NT2/D1 (cell line): ENCODE measurements at places on chromosomes 5 and 9.

GRCh38 chr9:111349766-111350165 lies 19.7 kb upstream of the OR2K2 start:
- DNase-seq: no peak

- DNase-seq: no peak
These were observed at the start of gene PCDHGB2 for GRCh38 chr5:141359790-141360426. Gene PCDHGB2 (plus strand): TSS chr5:141359994. CDS start chr5:141360136, 142 bp downstream.

GRCh38 chr5:52015760-52016159 lies 632.5 kb downstream of the ISL1 start:
- no peak for DNase-seq

DNA sequence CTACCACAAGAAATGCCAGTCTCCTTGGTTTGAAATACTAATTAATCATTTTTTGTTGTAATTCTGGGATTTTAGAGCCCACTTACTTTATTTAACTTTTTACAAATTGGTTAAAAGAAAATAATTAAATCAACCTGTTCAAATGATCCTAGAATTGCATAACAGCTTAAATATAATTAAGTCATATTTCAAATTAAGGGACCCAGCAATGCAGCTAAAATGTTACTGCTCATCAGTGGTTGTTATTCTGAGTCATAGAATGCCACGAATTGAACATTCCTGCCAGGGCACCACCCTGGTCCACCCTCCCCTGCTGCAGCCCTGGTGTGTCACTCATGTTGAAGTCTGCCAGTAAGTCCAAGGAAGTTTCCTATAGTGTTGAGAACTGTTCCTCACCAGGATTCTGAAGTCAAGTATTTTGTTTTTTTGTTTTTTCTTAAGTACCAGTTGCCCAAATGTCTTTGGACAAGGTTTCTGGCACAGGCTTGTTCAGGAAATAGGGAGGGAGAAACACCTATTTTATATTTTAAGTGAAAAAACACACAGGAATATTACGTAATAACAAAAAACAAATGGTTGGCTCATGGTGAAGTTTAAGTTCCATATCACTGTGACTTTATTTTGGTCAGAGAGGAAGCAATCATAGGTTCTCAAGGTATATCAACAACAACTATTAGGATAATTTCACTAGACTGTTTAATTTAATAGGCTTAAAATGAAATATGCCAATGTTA lies 4.3 kb upstream of the ITGA1 start:
- DNase-seq: no peak

GRCh38 chr9:93660352-93661046 lies 84.1 kb downstream of the PHF2 start:
- DNase-seq: no peak

DNA sequence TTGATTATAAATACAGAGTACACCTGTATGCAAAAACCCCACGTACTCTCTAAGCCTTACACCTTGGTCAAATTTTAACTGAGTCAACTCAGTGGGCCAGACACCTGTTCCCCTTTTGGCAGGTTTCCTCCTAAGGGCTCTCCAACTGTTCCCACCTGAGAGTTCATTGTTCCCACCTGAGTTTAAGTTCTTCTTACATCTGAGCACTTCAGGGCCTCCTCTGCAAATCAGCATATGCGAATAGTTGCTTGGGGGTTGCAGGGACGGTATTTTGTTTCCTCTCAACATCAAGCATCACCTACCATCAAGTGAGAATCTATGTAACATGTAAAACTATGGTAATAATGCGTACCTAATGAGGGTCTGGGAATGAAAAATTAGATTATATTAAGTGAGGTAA lies 300.0 kb downstream of the PIK3R1 start:
- no peak for DNase-seq

GRCh38 chr5:52665559-52665958 lies 122.2 kb upstream of the ITGA1 start:
- no peak for DNase-seq
